Activated CD4-positive, alpha-beta T cell treated with anti-CD3 and anti-CD28 coated beads for 36 hours (primary cell): ENCODE measurements at places on chromosomes 2 and 18. TPM values are rescaled to one million over a fixed set of nuclear protein-coding genes. Genes with fewer than 3 reads are reported as not detected.

GRCh38 chr18:35620765-35621164 lies 39.2 kb downstream of the GALNT1 start:
- DNase-seq = no peak

GRCh38 chr2:210199186-210199765 lies 26.0 kb downstream of the ACADL start:
- DNase-seq = no peak

DNA sequence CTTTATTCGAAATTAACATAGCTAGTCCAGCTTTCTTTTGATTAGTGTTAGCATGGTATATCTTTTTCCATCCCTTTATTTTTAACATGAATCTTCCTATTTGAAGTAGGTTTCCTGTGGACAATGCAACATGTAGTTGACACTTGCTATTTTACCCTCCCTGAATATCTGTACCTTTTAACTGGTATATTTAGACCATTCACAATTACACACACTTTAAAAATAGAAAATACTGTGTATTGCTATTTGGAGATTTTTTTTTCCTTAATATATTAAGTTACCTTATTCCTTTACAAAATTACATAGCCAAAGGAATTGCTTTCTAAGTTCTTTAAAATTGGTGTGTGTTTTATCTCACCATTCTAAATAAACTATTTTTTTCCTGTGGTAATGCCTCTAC lies 15.0 kb downstream of the RNF144A start:
- no peak for DNase-seq

DNA sequence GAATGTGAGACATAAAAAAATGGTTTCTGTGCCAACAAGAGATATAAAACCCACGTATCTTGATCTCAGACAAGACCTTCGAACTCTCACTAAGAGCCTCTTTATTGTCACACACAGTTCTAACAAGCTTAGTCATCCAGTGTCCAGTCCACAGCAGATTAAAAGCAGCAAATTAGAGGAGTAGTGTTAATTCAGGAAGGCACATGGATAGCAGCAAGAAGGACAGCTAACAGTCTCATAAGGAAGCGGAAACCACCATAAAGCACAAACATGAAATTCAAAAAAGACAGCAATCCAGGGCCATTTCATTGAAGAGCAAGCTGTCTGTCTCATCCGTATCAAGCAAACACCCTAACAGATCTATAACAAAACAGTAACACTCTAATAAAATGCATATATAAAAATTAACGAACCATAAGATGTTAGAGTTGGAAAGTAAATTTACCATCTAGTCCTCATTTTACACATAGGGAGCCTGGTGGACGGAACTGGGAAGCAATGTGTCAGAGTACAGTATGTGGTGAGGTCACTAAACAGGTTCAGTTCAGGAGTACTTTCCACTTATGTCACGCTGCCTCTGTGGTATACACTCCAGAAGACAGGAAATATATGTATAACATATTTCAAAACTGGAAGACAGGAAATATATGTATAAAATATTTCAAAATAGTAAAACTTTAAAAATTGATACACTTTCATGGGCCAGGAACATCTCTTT lies 18.3 kb downstream of the AAK1 start:
- peak; percentile 45 for DNase-seq

GRCh38 chr18:42141439-42141838 lies 186.4 kb downstream of the PIK3C3 start:
- DNase-seq = no peak

DNA sequence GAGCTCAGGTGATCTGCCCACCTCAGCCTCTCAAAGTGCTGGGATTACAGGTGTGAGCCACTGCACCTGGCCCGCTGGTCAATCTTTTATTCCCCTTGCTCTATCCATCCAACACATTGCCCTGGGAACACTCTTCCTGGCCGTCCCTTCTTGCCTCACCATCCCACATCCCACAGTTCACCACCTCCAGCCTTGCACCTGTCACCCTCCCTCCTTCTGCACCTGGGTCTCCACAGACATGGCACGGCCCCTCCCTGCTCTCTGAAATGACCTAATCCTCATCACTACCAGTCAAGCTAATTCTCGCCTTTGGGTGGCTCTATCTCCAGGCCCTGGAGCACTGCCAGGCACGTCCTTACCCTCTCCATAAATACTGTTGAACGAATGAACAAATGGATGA lies 116.9 kb upstream of the TEX51 start:
- no peak for DNase-seq

DNA sequence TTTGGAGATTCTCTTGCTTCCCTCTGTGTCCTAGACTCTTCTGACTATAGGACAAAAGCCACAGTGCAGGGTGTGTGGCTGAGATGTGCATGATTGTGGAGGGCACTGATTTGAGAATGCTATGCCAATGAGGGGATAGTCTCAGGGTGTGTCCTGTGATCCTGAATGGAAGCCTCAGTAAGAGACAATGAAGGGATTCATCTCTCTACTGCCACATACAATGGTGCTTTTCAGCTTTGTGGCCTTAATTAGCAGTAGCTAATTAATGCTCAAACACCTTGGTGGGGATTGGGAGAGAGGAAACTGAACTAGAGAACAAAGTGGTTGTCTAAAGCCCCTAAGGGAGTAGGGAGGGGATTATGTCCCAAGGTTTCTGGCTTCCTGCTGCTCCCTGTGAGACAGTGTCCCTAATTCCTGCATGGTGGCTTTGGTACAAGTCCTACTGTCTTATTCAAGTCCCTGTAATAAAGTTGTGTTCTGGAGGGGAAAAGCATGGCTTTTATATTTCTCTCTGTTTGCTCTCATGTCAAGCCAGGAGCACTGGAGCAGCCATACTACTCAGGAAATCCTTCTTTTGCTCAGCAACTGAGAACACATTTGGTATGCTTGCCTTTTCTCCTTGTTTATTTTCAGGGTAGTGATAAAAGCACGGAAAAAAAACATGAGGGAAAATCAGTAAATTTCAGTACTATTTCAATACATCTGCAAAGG lies 415.2 kb upstream of the TCF4 start:
- DNase-seq = no peak

DNA sequence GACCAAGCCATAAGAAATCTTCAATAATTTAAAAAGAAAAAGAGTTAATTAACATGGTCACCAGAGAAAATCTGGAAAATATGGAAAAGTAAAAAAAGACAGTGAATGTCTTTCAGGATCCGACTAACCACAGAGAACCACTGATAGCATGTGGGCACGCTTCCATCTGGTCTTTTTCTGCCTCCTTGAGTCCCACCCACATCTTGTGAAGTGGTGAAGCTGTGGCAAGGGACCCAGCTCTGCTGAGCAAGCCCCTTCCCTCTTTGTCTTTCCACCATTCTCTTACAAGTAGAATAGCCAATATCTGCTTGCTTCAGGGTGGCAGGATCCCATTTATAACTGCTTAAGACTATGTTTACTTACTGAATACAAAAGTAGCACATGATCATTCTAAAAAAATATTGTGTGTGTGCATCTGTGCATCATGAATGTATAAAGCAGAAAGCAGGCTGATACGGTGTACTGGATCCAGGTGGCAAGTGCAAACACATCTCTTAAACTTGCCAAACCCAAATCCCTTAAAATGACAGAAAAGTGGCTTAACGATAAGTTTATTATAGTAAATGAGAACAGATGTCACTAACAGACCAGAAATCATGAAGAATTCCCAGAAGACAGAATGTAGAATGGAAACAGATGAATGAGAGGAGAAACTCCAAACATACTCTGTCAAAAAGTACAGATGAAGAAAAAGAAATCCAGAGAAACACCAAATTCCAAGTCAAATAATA lies 52.3 kb downstream of the FOXI3 start:
- DNase-seq = no peak

DNA sequence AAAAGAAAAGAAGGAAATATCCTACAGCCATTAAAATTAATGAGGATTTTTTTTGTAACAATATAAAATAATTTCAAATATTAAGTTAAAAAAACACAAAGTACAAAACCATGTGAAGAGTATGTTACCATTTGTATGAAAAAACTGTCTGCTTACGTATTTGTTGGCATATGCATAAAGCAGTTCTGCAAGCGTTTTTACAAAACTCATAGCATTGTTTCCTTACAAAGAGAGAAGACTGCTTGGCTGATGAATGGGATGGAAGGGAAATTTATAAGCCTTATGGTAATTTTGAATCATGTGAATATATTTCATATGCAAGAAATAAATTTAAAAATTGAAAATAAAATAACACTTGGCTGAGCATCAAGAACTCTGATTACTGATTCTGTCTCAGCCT lies 63.1 kb downstream of the METTL4 start:
- no peak for DNase-seq

GRCh38 chr2:28438532-28439063 lies 45.9 kb downstream of the FOSL2 start:
- no peak for DNase-seq

Gene MAL
- total RNA-seq = 35.4 TPM

Gene ANO7
- 2.4 TPM for total RNA-seq

Gene NRP2
- 1.5 TPM for total RNA-seq
